ENCODE measurements at places on chromosomes 2 and 18.

- no peaks in the 10 kb centered on the region for H3K4me1 ChIP-seq
- H3K27ac ChIP-seq: no peak overlapping the region
- H3K27me3 ChIP-seq: no peaks in the 10 kb centered on the region
- no peak for DNase-seq
- no peaks in the 10 kb centered on the region for H3K36me3 ChIP-seq
Observed at GRCh38 chr18:26911840-26912239, 46.3 kb upstream of the AQP4 start.

DNA sequence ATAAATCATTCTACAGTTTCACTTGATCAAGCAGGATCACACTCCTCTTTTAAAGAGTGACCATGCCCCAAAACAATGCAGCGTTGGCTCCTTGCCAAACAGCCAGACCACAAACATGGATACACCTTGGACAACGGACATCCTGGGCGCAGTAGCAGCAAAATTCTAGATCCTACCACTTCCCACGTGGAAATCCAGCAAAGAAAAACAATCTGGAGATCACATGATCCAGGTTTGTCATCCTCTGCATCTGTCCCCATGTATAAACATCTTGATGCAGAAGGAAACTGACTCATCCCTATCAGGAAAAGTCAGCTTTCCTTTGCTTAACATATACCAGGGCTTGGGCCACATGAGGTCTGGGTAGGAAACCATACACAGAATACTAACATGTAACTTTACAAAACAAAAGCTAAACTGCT, 53.1 kb downstream of the ZNF521 start:
- no peaks in the 10 kb centered on the region for H3K36me3 ChIP-seq
- H3K27ac ChIP-seq: peak overlapping the region; percentile 77
- no peaks in the 10 kb centered on the region for H3K27me3 ChIP-seq
- peak; percentile 62 for DNase-seq
- H3K4me1 ChIP-seq: peaks cover 12% of the 10 kb centered on the region

GRCh38 chr2:71793926-71794325, 340.6 kb downstream of the DYSF start:
- H3K36me3 ChIP-seq: no peaks in the 10 kb centered on the region
- no peaks in the 10 kb centered on the region for H3K4me1 ChIP-seq
- H3K4me3 ChIP-seq: no peak overlapping the region
- no peaks in the 10 kb centered on the region for H3K27me3 ChIP-seq
- no peak for DNase-seq

DNA sequence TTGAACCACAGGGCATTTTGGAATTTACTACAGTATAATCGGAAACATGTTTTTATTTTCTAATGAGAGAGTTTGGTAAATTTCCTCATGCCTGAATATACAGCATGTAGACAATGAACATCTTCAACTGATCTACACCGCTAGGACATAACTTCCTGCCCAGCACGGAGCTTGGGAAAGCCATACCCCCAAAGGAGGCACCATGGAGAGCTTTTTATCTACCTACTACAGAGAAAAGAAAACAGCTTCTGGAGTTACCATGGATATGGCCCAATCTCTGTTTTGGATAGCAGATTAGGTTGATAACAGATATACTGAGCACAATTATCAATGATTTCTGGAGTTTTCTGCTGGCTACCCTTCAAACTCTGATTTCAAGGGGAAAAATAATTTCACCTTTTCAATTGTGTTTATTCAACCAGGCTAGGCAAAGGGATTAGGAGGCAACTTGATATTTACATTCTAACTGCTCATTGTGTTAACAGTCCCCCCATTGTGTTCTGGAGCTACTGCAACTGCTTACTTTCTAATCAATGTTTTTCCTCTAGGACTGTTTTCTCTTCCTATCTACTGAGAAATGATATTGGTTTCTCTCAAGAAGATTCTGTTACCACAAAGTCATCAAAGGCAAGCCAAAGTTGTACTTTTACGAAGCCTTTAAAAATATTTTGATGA, 123.0 kb upstream of the ARHGAP28 start:
- H3K4me1 ChIP-seq: peaks cover 6% of the 10 kb centered on the region
- DNase-seq: no peak
- H3K27ac ChIP-seq: no peak overlapping the region
- H3K4me3 ChIP-seq: no peak overlapping the region
- no peaks in the 10 kb centered on the region for H3K27me3 ChIP-seq

DNA sequence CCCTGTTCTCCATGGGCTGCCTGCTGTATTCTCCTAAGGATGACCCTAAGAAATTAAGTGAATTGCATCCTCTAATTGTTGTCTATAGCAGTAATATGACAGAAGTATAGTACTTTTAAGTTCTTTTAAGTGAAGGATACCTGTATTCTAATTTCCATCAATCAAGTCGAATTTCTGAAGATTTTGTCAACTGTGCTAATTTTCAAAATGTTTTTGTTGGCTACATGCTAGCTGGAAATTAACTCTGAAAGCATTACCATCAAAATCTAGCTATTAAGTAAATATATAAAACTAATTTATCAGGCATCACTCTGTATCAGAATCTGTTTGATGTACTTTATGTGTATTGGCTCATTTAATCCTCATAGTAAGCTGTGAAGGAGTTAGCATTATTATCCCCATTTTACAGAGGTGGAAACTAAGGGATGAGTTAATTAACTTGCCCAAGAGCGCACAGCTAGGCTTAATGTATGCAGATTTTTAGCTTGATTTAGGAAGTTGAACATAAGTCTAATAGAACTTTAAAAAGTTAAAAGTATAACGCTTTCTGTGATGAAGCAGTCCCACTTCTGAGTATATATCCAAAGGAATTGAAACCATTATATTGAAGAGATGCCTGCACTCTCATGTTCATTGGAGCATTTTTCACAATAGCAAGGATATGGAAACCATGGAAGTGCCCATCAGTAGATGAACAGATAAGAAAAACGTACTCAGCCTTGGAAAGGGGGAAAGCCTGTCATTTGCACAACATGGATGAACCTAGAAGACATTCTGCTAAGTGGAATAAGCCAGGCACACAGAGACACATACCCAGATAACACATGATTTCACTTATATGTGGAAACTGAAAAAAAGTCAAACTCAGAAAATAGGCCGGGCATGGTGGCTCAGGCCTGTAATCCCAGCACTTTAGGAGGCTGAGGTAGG, 32.0 kb downstream of the EML4 start:
- H3K4me1 ChIP-seq: peaks cover 24% of the 10 kb centered on the region
- no peaks in the 10 kb centered on the region for H3K27me3 ChIP-seq
- H3K27ac ChIP-seq: no peak overlapping the region
- no peak overlapping the region for H3K4me3 ChIP-seq
- DNase-seq: no peak

DNA sequence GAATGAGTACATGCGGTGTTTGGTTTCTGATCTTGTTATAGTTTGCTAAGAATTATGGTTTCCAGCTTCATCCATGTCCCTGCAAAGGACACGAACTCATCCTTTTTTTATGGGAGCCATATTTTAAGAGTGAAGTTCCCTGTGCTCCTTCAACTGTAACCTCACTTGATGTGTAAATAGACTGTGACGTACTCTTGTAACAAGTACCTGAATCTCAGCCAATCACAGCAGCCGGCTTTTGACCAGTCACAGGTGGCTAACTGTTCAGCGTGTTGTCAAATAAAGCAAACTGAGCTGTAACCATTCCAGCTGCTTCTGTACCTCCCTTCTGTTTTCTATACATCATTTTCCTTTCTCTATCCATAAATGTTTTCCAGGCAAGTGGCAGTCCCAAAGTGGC, 774.3 kb upstream of the HS6ST1 start:
- H3K4me1 ChIP-seq: no peaks in the 10 kb centered on the region
- H3K4me3 ChIP-seq: no peak overlapping the region
- H3K27ac ChIP-seq: no peak overlapping the region
- no peaks in the 10 kb centered on the region for H3K36me3 ChIP-seq
- no peaks in the 10 kb centered on the region for H3K27me3 ChIP-seq

GRCh38 chr2:196987649-196988364, 61.3 kb upstream of the PGAP1 start:
- no peak overlapping the region for H3K4me3 ChIP-seq
- H3K27me3 ChIP-seq: no peaks in the 10 kb centered on the region
- peak; percentile 88 for DNase-seq
- peak overlapping the region; percentile 72 for H3K27ac ChIP-seq

DNA sequence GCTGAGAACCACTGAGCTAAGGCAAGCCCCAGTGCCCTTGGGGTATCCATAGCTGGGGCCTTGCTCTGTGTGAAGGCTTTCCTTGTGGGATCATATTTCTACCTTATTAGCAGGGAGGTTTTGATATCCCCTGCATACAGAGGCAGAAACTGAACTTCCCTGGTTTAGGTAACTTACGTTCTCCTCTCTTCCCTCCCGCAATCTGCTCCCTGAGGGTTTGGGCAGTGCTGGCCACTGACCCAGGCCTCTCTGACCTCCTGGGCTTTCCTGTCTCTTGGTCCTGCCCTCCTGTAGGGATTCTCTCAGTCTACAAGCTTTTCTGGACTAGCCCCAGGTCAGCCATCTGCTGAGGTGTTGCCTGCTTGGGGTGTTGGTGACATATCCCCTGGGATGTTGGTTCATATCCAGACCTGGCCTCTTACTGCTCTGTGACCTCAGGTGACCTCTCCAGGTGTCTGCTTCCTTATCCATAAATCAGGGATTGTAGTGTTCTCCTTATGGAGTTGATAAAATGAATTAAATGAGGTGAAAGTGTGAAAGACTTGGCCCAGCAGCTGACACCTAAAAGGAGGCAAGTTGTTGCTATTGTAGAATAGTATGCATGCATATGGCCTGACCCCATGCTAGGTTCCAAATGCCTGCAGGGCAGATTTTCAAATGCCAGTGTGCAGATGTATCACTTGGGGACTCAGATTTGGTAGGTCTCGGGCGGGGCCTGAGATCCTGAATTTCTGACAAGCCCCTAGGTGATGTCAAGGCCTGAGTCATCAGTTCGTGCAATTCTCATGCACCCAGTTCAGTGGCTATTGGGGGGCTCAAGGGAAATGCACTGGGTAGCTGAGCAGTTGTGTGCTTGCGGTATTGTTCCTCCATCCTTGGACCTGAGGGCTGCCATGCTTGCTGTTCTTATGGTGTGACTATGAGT, 106.6 kb downstream of the FHOD3 start:
- H3K36me3 ChIP-seq: no peaks in the 10 kb centered on the region
- peak overlapping the region; percentile 63 for H3K27ac ChIP-seq
- no peak overlapping the region for H3K4me3 ChIP-seq

DNA sequence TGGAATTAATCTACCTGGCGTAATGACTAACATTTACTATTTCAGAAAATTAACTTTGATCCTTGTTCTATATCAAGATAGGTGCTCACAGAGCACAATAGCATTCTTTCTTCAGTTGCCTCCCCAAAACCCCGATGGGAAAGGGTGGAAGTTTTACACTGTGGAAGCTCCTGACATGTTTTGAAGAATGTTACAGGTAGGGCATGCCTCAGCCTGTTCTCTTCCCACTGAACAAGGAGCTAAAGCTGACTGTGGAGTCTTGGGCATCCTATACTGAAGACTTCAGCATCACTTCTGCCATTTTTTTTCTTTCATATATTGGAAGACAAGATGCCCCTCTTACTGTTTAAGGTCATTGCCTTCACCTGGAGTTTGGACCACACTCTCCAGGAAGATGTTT, 211.2 kb downstream of the SPP2 start:
- H3K4me1 ChIP-seq: no peaks in the 10 kb centered on the region
- no peak for DNase-seq
- no peaks in the 10 kb centered on the region for H3K27me3 ChIP-seq
- H3K27ac ChIP-seq: no peak overlapping the region
- H3K36me3 ChIP-seq: no peaks in the 10 kb centered on the region
- no peak overlapping the region for H3K4me3 ChIP-seq

DNA sequence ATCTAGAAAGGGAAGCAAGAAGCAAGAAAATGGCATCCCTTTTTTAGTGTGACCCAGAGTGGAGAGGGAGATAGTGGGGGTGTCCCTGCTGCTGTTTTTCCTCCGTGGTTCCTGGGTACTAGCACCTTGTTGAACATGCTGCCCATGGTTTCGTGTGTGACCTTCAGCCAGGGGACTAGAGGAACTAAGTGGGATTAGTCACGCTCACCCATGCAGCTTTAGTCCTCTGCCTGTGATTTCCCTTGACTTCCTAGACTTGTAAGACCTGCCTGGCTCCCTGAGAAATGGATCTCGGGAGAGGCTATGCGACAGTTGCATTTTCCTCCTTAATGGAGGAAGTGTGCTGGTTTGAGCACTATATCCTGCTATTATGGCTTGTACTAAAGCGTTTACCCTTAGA, 471.4 kb downstream of the DCDC2C start:
- no peaks in the 10 kb centered on the region for H3K27me3 ChIP-seq
- H3K36me3 ChIP-seq: no peaks in the 10 kb centered on the region
- no peaks in the 10 kb centered on the region for H3K4me1 ChIP-seq
- no peak overlapping the region for H3K4me3 ChIP-seq
- H3K27ac ChIP-seq: no peak overlapping the region

- DNase-seq: peak; percentile 89
- no peak overlapping the region for H3K4me3 ChIP-seq
- H3K27ac ChIP-seq: peak overlapping the region; percentile 49
- H3K36me3 ChIP-seq: no peaks in the 10 kb centered on the region
- peaks cover 37% of the 10 kb centered on the region for H3K4me1 ChIP-seq
- no peaks in the 10 kb centered on the region for H3K27me3 ChIP-seq
Observed at GRCh38 chr18:7617738-7618422, 50.8 kb downstream of the PTPRM start.

- no peaks in the 10 kb centered on the region for H3K4me1 ChIP-seq
- H3K36me3 ChIP-seq: no peaks in the 10 kb centered on the region
- no peak for DNase-seq
- H3K27me3 ChIP-seq: no peaks in the 10 kb centered on the region
- no peak overlapping the region for H3K27ac ChIP-seq
Observed at GRCh38 chr2:88654714-88655113, 27.4 kb upstream of the EIF2AK3 start.

- H3K27me3 ChIP-seq: no peaks in the 10 kb centered on the region
- no peaks in the 10 kb centered on the region for H3K4me1 ChIP-seq
- H3K36me3 ChIP-seq: peaks cover 16% of the 10 kb centered on the region
- no peak overlapping the region for H3K27ac ChIP-seq
- H3K4me3 ChIP-seq: no peak overlapping the region
Observed at GRCh38 chr2:172578860-172579512, 23.1 kb downstream of the PDK1 start.

- H3K4me1 ChIP-seq: no peaks in the 10 kb centered on the region
- no peak overlapping the region for H3K27ac ChIP-seq
- no peak overlapping the region for H3K4me3 ChIP-seq
- H3K27me3 ChIP-seq: no peaks in the 10 kb centered on the region
- no peak for DNase-seq
- no peaks in the 10 kb centered on the region for H3K36me3 ChIP-seq
Observed at GRCh38 chr18:54830260-54830659, 2.0 kb downstream of the RAB27B start.

GRCh38 chr2:165634855-165635254, 159.2 kb downstream of the GALNT3 start:
- no peaks in the 10 kb centered on the region for H3K27me3 ChIP-seq
- no peaks in the 10 kb centered on the region for H3K4me1 ChIP-seq
- peak; percentile 62 for DNase-seq
- no peaks in the 10 kb centered on the region for H3K36me3 ChIP-seq

- H3K27me3 ChIP-seq: no peaks in the 10 kb centered on the region
- H3K4me3 ChIP-seq: no peak overlapping the region
- H3K27ac ChIP-seq: no peak overlapping the region
- peak; percentile 65 for DNase-seq
Observed at GRCh38 chr2:206164261-206164862, 4.7 kb downstream of the EEF1B2 start.

Measured in lung (tissue), 17 donors.